ENCODE measurements at places on chromosomes 12 and 14. TPM values are rescaled to one million over a fixed set of nuclear protein-coding genes. Genes with fewer than 3 reads are reported as not detected.

GDF3 gene
- total RNA-seq: not detected

- DNase-seq: no peak
Measured at GRCh38 chr14:55239320-55239719, 31.9 kb upstream of the FBXO34 start.

- DNase-seq: no peak
Measured at GRCh38 chr14:24883576-24883975, 166.4 kb downstream of the STXBP6 start.

GRCh38 chr14:36097356-36097755, 79.2 kb downstream of the PTCSC3 start:
- DNase-seq: no peak

- no peak for DNase-seq
Measured at GRCh38 chr14:65832431-65833266, 420.1 kb downstream of the FUT8 start.

DNA sequence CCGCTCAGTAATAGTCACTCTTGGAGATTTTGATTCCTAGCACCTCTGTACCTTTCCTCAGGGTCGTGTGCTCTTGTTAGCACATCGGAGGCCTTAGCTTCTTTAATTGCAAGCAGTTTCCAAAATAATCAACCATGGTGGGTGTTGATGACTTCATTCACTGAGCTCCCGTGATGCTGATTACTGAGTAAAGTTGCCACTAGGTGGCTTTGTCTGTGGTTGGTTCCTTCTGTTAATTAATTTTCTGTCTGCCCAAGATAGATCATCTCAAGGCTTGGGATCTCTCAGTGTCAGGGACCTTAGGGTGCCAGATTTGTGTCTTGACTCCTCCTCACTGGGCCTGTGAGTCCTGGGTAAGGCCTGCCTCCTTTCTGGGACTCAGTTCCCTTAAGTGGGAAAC, 54.3 kb downstream of the PTPN11 start:
- no peak for DNase-seq

DNA sequence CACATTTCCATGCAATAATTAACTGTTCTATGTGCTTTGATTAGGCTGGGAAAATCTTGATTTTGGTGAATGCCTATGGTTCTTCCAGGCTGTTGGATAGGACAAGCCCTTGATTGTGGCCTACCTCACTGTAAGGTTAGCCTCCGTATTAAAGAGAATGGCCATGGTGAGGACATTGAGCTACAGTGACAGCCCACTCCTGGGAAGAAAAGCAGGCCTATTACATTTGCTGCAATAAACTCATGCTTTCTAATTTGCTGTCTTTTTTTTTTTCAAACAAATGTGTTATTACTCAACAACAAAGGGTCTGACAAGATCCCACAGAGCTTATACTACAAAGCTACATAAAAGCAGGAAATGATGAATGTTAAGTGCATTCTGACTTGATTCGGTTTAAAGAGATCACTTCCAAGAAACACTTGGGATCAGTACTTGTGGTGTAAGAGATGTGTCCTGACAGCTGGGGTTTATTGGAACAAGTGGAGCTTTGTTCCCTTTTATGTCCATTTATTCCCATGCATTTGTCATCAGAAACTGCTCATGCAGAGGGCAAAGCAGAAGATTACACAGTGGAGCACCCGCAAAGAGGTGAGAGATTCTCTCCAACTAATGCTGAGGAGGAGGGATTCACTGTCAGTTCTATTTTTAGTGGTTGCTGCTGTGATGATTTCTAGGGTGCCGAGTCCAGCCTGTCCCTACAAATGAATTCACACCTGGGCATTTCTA, 29.1 kb upstream of the KCNK10 start:
- no peak for DNase-seq

GRCh38 chr12:75480469-75480949, at the start of gene GLIPR1:
Gene GLIPR1, plus strand, starts transcription at chr12:75480755. Its CDS starts 126 bp downstream, at chr12:75480881.
- peak; percentile 86 for DNase-seq

- no peak for DNase-seq
Measured at GRCh38 chr12:97016163-97016562, 109.1 kb downstream of the NEDD1 start.

BCL11B gene
- total RNA-seq: 2.6 TPM

ZFHX2 gene
- not detected for total RNA-seq

DNA sequence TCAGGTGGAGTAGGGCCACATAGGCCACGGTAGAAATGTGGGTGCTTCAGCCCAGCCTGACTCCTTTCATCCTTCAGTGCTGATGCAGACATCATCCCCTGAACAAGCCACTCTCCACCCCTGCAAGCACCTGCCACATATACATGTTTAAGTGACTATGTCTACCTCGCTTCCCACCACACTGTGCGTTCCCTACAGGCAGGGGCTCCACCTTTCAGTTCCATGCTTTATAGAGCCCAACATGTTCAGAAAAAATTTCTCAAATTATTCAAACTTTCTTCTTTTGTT, 11.6 kb downstream of the SLC7A7 start:
- no peak for DNase-seq

GRCh38 chr14:97296176-97296575, 499.0 kb downstream of the VRK1 start:
- no peak for DNase-seq

AKAP5 gene
- 7.3 TPM for total RNA-seq

DNA sequence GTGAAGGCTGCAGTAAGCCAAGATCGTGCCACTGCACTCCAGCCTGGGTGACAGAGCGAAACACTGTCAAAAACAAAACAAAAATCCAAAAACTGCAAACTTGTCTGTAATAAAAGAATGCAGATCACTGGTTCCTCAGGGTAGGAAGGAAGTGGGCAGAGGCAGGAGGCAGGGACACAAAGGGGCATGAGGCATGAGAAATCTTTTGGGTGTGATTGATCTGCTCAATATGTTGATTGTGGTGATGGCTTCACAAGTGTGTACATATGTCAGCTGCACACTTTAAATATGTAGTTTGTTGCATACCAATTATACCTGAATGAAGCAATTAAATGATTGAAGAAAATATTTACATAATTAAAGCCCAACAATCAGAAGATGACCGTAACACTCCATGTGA, 117.6 kb downstream of the CMAS start:
- DNase-seq: no peak

DNA sequence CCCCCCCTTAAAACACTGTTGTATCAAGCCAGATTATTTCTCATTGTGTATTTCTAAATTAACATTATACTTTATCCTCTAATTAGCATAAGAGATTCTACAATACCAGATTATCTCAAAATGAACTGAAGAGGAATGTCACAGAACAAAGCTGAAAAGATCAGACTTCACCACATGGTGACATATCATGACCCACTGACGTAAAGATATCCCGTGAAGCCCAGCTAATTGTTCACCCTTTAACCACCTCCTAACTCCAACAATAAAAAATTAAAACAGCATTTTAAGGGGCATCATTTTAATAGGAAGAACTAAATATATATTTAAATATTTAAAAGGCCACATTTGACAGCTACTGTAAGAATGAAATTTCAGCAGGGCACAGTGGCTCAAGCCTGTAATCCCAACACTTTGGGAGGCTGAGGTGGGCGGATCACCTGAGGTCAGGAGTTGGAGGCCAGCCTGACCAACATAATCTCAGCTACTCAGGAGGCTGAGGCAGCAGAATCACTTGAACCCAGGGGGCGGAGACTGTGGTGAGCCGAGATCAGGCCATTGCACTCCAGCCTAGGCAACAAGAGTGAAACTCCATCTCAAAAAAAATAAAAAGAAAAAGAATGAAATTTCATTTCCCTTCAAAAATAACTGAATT, 29.0 kb downstream of the CDK17 start:
- DNase-seq: no peak

DNA sequence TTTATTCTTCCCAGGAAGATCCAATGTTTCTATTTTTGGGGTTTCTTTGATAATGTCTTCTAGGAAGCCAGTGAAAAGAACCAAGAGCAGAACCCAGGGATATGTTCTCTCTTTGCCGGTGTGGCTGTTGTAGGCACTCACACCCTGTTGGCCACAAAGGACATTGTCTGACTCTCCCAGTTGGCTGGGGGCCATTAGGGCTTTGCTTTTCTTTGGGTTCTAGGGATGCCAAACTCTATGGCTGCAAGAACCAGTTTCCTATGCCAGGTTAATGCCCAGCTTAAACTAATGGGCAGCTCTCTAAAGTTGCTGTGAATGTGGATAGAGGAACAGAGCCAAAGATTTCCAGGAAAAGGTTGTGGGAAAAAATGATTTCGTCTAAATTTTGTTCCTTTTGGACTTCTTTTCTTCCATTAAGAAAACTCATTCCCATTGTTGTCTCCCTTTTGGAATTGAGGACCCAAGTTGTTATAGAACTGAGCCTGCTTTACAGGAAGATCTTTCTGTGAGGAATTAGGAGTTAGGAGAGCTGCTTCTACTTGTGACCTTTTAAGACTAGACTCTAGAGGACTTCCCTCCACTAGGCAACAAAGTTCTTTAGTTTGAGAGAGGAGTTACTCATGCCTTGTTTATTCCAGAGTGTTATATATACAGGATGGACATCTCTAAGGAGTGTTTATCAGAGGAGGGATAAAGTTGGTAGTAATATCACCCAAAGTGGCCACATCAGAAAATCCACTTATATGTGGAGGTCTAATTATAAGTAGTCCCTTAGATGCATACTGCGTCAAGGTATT, 13.1 kb downstream of the COPZ1 start:
- DNase-seq: no peak

- DNase-seq: peak; percentile 80
Measured at GRCh38 chr14:61456720-61457119, 135.3 kb downstream of the PRKCH start.

GRCh38 chr14:99317231-99318090, 45.5 kb upstream of the BCL11B start:
- no peak for DNase-seq

GRCh38 chr12:15534322-15534721, 212.0 kb downstream of the PTPRO start:
- DNase-seq: no peak

- DNase-seq: no peak
Measured at GRCh38 chr12:79183003-79183402, 318.4 kb downstream of the SYT1 start.

DNA sequence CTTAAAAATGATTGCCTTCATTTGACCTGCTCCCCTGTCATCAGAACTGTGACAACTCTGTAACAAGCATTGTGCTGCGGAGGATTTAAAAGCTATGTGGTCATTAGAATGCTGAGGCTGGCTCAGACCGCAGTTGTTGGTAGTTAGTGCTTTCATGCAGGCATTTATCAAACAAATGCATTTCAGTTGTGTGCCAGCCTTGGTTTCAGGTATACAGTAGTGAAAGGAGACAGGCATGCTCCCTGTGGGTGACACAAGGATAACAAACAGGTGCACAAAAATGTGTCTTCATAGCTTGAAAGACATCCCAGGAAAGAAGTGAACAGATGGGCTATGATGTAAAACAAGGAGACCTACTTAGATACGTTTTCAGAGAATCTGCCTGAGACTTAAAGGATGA, 60.6 kb downstream of the MARK3 start:
- DNase-seq: no peak

DNA sequence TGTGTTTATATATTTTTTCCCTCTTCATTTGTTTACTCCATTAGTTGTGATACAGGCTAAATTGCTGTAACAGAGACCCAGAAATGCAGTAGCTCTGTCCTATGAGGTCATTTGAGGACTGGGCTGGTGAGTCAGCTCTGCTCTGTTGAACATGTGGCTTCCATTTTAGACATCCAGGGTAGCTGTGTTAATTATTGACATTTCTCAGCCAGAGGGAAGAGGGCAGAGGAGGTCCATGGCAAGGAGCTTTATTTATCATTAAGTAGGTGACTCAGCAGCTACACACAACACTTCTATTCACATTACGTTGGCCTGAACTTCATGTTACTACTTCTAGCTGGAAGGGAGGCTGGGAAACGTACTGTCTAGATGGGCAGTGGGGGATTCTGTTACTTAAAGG, 85.4 kb downstream of the PTCSC3 start:
- DNase-seq: peak; percentile 89

TPH2 gene
- total RNA-seq: not detected

TRPV4 gene
- not detected for total RNA-seq

- peak; percentile 11 for DNase-seq
Measured at GRCh38 chr14:61471297-61472005, 150.1 kb downstream of the PRKCH start.

ASCL1 gene
- not detected for total RNA-seq

USP44 gene
- total RNA-seq: 0.44 TPM

GRCh38 chr12:47316609-47317049, 236.9 kb upstream of the AMIGO2 start:
- DNase-seq: no peak

KCNMB4 gene
- total RNA-seq: 0.09 TPM

GRCh38 chr12:77751939-77752338, 78.8 kb upstream of the NAV3 start:
- DNase-seq: no peak

- no peak for DNase-seq
Measured at GRCh38 chr14:56268039-56268438, 149.8 kb downstream of the PELI2 start.

KRT71 gene
- not detected for total RNA-seq

- DNase-seq: peak; percentile 53
Measured at GRCh38 chr14:51304438-51304837, 64.4 kb downstream of the TMX1 start.

DNA sequence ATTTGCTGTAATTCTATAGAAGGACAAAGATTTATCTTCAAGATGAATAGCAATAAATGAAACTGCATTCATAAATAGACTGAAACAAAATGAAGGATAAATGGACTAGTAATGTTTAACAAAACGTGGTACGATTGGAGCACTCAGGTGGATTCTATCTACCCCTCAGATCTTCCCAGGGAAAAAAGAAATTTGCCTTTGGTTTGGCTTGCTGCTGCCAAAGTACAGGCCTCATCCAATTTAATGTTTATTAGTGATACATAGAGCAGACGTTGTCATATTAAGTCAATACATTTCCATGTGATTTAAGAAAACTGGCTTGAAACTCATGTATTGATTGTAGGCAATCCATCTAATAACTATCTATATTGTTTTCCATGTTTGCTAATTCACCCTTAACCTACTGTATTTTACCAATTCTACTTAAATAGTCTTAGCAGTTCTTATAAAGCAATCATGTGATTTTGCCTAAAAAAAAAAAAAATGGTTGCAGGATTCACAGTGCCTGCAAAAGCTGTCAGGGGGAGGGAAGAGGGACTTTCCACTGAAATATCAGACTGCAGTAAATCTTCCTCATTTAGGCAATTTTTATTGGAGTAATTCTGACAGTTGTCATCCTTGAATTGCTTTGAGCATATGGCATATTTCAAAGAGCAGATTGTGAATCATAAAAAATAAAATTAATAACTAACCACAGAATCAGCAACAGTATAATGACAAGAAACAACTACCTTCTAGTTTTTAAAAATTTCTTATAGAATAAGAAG, 242.2 kb upstream of the NPAS3 start:
- DNase-seq: no peak

DNA sequence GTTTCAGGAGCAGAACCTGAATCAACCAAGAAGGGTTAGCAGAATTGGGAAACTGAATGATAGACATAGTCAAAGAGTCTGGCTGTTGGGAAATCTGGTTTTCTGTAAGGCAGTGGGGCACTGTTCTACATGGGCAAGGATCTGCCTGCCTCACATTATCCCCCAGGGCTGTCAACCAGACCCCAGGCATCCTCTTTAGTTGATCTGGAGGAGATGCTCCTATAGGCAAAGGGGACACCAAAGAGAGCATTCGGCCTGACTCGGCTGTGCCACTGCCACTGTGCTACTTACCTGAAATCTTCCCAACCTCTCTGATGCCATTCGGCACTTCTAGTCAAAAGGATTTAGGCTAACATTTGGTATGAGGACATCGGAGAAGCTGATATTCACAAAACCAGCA, 4.1 kb downstream of the ISCU start:
- no peak for DNase-seq
